Stimulated activated CD4-positive, alpha-beta T cell treated with anti-CD3 and anti-CD28 coated beads, Interleukin-1b, Interleukin-23, amount 100 ng/mL, for 48 hours (primary cell): ENCODE measurements at places on chromosomes 12 and 14.

DNA sequence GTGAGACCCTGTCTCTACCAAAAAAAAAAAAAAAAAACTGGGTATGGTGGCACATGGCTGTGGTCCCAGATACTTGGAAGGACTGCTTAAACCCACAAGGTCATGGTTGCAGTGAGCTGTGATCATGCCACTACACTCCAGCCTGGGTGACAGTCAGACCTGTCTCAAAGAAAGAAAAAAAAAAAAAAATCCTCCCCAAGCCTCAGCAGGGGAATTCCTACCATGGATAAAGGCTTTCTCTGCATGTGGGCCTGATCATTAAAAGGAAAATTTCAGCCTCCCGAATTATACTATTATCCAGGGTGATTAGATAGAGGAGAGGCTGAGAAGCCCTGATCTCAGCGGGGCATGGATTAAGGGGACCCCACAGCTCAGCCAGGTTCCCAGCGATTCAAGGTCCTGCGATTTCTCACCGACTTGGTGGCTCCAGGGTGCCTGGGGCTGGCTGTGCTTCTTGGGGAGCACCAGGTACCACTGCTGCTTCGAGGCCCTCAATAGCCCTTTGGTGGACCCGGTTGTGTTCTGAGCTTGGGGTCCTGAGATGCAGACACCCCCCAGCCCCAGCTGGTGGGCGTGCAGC lies 5.6 kb downstream of the SH2B3 start:
- no peak for DNase-seq

DNA sequence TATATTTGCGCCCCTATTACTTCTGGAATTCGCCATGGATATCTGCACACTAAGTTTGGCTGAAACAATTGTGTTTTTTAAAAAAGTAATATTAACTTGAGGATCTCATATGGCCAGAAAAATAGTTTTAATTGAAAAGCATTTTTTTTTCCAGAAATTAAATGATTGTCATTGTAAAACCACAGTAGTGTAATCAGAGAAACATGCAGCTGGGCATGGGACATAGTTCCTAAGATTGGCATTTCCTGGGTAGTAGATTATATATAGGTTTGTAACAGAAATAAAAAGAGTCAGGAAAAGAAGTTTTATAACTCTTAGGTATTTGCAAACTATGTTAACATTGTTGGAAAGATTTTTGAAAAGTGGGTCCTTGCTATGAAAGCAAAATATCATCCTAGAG lies 17.6 kb downstream of the SSPN start:
- no peak for DNase-seq

GRCh38 chr14:73713206-73713802 lies 880 bp downstream of the PNMA1 start:
- no peak for DNase-seq

DNA sequence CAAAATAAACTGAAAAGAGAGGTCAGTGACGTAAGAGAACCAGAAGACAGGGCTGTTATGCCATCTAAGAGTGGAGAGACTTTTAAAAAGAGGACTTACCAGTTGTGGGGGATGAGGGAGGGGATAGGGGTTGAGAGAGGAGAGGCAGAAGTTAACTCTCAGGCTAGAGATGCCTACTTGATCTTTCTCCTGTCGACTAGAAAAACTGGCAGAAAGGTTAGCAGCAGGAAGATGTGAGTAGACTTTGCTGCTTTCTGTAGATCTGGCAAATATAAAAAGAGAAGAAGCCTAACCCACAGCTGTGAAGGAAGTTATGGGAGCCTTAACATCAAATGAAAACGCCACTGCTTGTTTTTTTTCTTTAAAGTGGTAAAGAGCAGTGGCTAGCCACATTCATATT lies 10.7 kb downstream of the CREBL2 start:
- no peak for DNase-seq

GRCh38 chr14:37862263-37862662 lies 266.8 kb downstream of the TTC6 start:
- no peak for DNase-seq

- no peak for DNase-seq
Measured at GRCh38 chr12:104314242-104314614, 10.7 kb downstream of the EID3 start.

DNA sequence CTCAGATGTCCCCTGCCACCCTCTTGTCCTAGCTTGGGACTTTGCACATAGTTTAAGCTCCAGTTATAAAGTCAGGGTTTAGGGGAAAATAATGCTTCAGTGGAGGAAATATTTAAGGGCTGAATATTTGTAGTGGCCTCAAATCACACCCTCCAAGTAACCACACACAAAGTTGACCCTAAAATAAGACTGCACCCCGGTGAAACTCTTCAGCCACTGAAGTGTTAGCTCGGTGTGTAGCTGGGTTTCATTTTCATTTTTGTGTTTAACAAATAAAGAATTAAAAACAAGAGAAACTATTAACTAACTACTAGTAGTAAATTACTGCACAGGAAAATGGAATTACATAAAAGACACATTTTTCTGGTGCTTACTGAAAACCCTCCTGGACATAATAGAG lies 14.8 kb upstream of the BCL11B start:
- no peak for DNase-seq

GRCh38 chr14:48849741-48850322 lies 736.3 kb downstream of the RPS29 start:
- DNase-seq = no peak

- DNase-seq = no peak
Measured at GRCh38 chr14:30443368-30444007, 115.5 kb upstream of the G2E3 start.

- DNase-seq = no peak
Measured at GRCh38 chr12:75389706-75390105, 1.2 kb upstream of the GLIPR1L2 start.

GRCh38 chr12:11693067-11693466 lies 43.6 kb downstream of the ETV6 start:
- no peak for DNase-seq

DNA sequence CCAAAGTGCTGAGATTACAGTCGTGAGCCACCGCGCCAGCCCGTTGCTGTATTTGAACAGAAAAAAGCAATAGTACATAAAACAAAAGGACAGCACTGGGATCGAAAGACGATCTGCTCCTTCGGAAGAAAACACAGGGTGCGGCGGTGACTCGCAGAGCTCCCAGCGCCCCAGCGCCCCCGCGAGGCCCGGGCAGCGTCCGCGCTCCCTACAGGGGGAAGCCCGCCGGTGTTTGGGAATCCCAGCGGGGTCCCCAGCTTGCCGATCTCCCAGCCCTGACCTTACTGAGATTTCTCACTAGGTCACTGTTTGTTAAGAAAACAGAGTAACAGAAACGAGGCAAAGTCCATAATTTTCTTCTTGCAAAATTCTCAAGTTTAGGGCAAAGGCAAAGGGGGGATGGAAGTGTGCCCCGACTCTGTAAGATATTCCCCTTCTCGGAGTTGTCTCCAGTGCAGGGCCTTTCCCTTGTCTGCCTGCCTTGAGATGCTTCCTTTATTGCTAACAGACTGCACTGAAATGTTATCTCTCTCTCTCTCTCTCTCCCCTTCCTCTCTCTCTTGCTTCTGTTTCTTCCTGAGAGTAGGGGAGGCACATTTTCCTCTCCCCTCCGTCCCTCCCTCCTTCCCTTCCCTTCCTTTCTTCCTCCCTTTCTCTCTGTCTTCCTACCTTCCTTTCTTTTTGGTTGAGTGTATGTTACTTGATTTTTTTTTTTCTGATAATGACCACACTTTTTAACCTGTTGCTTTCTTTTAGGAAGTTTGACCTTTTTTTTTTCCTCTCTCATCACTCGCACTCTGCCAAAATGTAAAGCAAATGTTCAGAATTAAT lies 91.9 kb downstream of the TMEM30B start:
- peak; percentile 32 for DNase-seq

GRCh38 chr14:73295198-73295796 lies 58.0 kb downstream of the PAPLN start:
- no peak for DNase-seq

- no peak for DNase-seq
Measured at GRCh38 chr12:83317595-83317994, 630.9 kb downstream of the TMTC2 start.

DNA sequence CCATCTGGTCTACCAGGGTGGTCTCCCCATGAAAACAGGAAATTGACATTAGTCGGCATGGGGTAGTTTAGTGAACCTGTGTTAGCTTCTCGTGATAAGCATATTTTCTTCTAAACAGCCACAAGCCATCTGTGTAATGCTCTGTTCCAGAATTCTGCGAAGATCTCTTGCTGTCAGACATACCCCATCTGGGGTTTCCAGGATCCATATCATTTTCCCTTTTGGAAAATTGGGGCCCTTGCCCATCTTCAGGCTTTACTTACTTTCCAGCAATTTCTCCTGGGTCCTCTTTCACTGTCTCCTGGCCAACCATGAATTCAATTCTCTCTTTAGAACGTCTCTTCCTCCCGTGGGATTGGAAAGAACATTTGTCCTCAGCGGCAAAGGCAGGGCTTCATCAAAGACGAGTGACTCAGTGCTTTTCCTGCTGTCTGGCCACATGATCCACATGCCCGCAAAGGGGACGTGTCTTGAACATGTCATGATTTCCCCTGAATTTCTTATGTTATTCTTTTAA lies 21.4 kb upstream of the NCOR2 start:
- peak; percentile 36 for DNase-seq

DNA sequence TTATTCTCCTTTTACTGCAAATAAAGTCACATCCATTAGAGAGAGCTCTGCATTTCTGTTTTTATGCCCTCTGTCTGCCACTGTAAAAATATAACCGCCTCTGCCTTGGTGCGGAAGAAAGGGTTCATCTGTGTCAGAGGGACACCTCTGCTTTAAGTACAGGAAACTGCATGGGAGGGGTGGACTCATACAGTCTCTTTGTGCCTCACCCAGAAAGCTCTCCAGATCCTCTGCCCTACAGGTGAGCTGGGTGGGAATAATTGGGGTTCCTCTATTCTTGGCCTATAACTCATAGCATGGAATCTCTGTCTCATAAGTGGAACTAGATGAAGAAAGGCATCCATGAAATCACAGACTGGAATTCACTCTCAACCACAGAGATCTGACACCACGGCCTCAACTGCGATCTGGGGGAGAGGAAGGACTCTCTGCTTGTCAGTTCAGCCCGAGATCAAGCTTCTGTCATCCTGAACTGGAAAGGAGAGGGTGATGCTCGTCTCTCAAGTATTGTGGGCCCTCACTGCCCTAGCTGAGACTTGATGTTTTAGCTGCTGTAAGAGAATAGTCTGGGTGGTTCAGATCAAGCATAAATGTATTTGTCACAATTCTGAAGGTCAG lies 702.3 kb downstream of the TMEM121 start:
- peak; percentile 40 for DNase-seq

DNA sequence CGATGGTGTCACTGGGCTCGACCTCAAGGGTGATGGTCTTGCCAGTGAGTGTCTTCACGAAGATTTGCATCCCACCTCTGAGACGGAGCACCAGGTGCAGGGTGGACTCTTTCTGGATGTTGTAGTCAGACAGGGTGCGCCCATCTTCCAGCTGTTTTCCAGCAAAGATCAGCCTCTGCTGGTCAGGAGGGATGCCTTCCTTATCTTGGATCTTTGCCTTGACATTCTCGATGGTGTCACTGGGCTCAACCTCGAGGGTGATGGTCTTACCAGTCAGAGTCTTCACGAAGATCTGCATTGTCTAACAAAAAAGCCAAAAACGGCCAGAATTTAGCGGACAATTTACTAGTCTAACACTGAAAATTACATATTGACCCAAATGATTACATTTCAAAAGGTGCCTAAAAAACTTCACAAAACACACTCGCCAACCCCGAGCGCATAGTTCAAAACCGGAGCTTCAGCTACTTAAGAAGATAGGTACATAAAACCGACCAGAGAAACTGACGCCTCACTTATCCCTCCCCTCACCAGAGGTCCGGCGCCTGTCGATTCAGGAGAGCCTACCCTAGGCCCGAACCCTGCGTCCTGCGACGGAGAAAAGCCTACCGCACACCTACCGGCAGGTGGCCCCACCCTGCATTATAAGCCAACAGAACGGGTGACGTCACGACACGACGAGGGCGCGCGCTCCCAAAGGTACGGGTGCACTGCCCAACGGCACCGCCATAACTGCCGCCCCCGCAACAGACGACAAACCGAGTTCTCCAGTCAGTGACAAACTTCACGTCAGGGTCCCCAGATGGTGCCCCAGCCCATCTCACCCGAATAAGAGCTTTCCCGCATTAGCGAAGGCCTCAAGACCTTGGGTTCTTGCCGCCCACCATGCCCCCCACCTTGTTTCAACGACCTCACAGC lies 717 bp downstream of the UBC start:
- peak; percentile 96 for DNase-seq

DNA sequence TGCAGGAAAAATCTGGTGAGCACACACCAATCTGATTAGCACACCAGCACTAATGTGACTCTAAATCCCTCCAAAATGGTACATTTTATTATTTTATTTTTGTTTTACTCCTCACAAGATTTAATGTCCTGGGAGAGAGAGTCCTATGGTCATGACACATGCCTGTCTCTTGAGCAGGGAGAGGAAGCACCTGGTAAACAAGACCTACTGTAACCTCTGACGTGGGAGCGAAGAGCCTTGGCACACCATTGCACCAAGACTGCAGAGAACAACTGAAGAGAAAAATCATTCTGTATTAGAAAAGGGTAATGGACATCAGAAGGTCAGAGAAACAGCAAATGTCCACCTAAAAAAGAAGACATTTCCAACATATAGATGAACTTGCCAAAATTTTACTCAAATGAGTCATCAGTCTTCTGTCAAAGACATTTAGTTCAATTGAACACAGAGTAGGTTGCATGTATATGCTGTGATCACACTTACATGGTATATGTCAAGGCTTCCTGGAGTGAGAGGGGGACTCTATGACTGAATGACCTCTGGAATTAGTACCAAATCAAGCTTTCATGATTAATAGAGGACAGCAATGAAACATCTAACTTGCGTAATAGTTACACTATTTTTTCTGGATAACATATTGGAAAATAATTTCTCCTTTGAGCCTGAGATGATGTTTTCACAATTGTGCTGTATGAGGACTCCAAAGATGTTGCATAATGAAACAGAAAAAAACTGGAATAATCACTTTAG lies 186.9 kb upstream of the FLRT2 start:
- no peak for DNase-seq

DNA sequence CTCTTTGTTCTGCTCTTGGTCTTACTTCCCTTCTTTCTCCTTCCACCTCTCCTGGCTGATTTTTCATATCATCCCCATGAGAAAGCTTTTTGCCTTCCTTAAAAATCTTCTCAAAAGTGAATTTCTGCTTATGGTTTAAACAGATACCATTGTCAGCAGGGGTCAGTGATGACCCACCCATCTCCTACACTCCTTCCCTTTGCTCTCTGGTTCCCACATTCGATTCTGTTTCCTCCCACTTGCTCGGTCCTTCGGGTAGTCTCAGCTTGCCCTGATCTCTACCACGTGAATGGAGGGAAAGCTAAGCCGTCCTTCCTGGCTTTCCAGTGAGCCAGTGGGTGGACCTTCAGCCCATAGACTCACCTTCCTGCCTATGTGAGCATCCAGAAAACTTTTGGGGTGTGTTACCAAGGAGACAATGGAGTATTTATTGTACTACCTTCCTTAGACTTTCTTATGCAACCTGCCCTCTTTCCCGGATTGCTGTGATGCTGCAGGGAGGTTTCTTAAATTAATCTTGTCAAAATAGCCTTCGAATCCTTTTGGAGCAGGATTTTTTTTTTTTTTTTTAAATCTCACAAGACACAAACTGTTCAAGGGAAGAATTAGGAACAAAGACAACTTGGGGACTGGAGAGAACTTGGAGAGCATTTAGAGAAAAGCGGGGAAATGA lies 306.3 kb downstream of the CACNA1C start:
- no peak for DNase-seq

GRCh38 chr12:29617407-29617803 lies 119.9 kb upstream of the OVCH1 start:
- DNase-seq = no peak

- DNase-seq = no peak
Measured at GRCh38 chr12:52871291-52872039, 22.7 kb upstream of the KRT78 start.

GRCh38 chr14:36208690-36209278 lies 32.3 kb upstream of the PTCSC3 start:
- DNase-seq = no peak
